Activated naive CD8-positive, alpha-beta T cell treated with anti-CD3 and anti-CD28 coated beads, Interleukin-2, amount 50 U/mL, for 16 hours (primary cell): ENCODE measurements at places on chromosomes 2 and 18.

- no peak for DNase-seq
Measured at GRCh38 chr2:232887171-232887850, 17.2 kb downstream of the SNORC start.

DNA sequence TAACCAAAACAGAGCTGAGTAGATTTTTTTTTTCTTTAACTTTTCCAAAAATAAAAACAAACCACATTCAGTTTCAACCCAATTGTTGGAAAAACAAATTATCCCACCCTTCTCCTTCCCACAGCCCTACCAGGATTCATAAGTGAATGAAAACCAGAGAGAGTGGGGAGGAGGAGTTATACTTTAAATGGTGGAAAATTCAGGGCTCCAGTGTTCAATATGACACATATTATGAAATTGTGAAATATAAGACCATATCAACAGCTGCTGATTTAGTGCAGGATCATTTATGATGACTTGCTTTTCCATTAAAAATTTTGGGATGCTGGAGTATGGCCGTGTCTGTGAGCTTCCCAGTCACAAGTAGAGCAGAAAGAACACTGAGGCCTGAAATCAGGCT lies 26.7 kb downstream of the COLEC12 start:
- DNase-seq: no peak

DNA sequence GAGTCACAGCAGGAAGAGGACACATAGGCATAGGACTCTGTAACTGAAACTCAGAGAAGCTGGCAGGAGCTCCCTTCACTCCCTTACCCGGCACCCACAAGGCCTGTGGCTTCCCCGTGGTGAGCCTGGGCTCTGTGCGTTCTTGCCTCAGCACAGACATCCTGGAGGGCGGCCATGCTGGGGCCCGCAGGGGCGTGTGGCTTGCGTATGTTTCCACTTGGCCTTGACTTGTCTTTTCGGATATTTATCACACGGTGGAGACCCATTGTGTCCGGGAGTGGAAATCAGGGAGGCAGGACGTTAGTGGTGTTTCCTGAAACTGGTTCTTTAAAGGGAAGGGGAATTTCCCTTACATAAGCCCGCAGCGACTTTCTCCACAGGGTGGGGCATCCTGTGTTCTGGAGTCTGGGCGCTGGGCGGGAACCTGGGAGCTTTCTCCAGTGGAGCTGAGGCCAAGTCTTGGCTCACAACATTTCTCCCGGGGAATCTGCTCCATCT lies 49.9 kb upstream of the EML6 start:
- no peak for DNase-seq

GRCh38 chr2:162092658-162093556 lies 18.9 kb upstream of the DPP4 start:
- no peak for DNase-seq

DNA sequence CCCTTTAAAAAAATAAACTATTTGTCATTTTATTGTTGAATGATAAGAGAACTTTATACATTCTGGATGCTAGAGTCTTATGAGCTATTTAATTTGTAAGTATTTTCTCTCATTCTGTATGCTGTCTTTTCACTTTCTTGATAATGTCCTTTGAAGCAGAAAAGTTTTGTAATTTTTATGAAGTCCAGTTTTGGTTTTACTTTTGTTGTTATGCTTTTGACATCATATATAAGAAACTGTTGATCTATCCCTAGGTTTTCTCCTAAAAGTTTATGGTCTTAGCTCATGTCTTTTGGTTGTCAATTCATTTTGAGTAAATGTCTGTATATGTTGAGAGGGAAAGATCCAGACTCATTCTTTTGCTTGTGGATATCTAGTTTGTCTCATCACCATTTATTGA lies 52.5 kb downstream of the TMEM247 start:
- DNase-seq: no peak

- no peak for DNase-seq
Measured at GRCh38 chr18:25553631-25554263, 201.8 kb upstream of the ZNF521 start.
